ENCODE measurements at places on chromosomes 12 and 14.

DNA sequence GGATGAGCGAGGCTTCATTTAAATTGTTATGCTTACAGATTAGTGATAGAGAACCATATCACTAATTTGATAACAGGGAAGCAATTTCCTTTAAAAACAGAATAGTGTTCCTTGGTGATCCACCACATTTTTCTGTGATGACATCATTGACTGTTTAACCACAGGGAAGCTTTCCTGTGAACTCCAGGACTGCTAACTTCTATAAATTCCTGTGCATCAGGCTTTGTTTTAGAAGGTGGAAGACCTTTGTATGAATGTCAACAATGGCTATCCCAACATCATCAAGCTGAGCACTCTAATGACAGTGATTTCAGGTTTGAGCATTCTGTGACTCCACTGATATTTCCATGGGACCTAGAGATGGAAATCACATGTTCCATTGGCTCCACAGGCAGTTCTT lies 177.1 kb downstream of the RMST start:
- DNase-seq: no peak

DNA sequence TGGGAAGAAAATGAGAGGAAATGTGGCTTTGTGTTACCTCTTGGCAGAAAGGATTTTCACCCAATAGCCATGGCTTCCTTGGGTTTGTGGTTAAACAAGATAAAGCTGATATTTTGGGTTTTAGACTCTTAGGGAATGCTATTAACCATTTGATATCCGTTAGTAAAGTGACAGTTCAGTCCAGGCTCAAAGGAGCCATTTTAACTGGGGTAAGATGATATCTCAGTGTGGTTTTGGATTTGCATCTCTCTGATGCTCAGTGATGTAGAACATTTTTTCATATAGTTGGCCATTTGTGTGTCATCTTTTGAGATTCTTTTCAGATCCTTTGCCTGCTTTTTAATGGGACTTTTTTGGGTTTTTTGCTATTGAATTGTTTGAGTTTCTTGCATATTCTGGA lies 30.1 kb downstream of the IFT43 start:
- no peak for DNase-seq

DNA sequence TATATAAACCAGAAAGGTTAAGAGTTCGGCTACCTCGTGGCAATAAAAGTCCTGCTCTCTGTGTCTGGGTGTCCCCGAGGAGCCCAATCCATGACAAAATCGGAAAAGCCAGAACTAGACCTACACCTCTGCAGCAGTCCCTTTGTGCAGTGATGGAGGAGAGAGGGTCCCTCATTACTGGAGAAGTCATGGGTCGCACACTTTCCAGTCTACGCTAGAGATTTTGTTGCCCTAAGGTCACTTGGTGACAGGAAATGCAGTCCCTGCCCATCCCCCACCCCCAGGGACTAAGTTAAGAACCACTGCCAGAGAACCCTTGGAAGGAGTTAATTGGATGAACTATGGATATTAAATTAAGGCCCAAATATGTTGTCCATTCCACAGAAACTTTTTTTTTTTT lies 104.4 kb upstream of the ATF7IP start:
- no peak for DNase-seq

DNA sequence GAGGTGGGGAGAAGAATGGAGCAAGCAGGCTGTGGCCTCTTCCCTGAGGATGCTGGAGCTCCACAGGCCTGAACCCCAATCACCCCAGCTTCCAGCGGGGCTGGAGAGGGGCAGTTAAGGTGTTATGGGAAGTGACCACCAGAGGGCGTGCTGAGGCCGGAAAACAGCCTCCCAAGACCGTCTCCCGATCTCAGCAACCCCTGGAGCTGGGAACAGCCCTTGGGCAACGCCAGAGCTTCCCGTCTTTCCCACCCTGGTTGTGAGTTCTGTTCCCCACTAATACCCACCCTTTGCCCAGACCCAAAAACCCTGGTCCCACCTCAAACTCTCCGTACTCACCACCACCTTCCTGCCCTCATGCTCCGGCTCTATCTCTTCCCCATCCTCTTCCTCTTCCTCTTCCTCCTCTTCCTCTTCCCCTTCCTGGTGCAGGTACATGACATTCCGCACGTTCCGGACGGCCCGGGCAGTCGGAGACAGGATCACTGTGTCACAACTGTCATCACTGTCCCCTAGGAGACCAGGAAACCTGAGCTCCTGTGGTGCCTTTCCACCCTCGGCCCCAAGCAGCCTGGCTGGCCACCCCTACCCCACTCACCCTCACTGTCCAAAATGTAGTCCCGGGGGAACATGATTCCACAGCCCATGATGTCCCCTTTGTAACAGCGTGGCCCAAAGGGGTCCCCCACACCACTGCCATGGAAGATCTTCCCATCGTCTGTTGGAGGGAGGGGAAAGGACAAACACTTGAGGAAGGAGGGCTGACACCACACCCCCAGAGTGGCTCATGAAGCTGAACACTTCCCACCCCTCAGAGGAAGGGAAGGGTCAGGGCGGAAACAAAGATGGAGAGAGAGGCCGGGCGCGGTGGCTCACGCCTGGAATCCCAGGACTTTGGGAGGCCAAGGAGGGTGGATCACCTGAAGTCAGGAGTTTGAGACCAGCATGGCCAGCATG lies 12.9 kb downstream of the SPRYD3 start:
- DNase-seq: peak; percentile 53

- no peak for DNase-seq
Observed at GRCh38 chr14:36241183-36241582, 64.7 kb upstream of the PTCSC3 start.

- no peak for DNase-seq
Observed at GRCh38 chr12:118880720-118881493, 100.4 kb upstream of the SRRM4 start.

GRCh38 chr14:68018598-68018997 lies 199.0 kb downstream of the RAD51B start:
- no peak for DNase-seq

- DNase-seq: no peak
Observed at GRCh38 chr12:127245009-127245408, 1022.0 kb upstream of the TMEM132C start.

DNA sequence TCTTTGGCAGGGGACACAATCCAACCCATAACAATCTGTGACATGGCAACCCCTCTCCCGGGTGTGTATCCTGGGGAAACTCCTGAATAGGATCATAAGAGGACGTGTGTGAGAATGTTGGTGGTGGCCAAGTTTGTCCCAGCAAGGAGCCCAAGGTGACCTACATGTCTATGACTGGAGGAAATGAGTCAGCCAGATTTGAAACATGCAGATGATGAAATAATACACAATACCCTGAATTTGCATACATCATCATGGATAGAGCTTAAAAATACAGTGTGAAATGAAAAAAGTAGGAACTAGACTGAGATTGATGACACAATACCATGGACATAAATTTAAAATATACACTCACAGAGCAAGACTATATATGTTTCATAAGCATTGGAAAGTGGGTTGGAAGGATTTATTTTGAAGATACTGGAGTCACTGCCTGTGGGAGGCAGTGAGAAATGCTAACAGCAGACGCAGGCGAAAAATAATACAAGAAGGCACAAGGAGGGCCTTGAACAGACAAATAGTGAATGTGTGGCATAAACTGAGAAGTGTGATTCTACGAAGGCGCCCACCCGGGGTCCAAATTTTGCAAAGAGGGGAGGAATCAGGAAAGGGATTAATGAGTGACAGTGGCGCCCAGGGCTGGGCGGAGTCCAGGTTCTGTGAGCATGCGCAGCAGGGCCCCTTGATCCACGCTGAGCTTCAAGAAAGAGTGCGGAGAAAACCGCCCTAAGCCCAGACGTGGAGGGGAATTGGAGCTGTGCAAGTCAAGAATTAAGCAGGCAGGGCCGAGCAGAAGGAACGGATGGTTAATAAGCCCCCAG lies 7.0 kb upstream of the MAP1LC3B2 start:
- DNase-seq: no peak

- DNase-seq: no peak
Observed at GRCh38 chr12:2256915-2257314, 204.1 kb downstream of the CACNA1C start.

Measured in stimulated activated CD4-positive, alpha-beta T cell treated with anti-CD3 and anti-CD28 coated beads, Interleukin-1b, Interleukin-23, amount 100 ng/mL, for 24 hours (primary cell).